GM03348 (cell line): ENCODE measurements at places on chromosomes 2 and 18.

DNA sequence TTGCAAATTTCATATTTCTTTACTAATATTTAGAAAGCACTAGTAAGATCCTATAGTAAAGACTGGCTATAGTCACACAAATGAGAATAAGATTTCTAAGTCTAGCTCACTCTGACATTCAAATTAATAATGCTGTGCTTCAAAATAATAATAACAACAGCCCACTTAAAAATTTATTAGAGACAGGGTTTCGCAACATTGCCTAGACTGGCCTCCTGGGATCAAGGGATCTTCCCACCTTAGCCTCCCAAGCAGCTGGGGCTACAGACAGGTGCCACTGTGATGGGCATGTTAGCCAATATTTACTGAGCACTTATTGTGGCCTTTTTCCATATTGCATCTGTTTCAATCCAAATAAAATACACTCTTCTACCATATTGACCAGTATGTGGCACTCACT, 96.1 kb downstream of the PIEZO2 start:
- no peak for DNase-seq

DNA sequence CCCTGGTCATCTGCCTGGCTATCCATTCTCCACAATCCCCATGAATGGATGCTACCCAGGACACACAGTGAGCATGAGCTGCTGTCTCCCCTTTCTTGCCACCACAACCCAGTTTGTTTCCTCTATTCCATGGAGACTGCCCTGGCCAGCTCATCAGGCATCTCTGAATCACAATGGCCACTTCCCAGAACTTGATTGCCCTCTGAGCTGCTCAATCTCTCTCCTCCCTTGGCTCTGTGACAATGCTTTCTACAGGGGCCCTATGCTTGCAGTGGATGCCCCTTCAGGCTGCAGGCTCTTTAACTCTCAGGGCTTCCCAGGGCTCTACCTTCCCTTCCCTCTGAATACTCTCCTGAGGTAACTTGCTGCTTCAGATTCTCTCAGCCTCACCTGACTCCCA, 14.4 kb upstream of the SLC4A5 start:
- no peak for DNase-seq

DNA sequence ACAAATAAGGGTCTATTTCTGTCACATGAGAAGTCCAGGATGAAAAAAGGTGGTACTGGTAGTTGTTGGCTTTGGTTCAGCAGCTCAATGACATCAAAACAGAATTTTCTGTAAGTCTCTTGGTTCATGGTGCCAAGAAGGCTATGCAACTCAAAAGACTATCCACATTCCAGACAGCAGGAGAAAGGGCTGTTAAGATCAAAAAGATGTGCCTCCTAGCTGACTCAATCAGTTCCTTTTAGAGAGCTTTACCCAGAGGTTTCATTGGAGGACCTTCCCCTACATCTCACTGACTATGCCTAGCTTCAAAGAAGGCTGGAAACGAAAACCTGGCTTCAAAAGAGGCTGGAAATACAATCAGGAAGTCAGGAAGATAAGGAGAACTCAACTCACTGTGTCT, 98.0 kb downstream of the DYM start:
- no peak for DNase-seq

- DNase-seq = no peak
Observed at GRCh38 chr2:141582213-141582612, 548.6 kb downstream of the LRP1B start.

DNA sequence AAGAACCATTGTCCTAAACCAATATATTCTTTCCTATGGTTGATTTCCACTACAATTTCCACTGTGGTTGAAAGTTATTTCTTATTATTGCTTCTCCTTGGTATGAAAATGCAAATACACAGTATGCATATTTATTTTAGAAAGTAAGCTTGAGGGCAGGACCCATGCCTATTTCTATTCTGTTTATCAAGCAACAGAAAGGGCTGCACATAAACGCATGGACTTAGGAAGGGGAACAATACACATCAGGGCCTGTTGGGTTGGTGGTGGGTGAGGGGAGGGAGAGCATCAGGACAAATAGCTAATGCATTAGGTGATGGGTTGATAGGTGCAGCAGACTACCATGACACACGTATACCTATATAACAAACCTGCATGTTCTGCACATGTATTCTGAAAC, 20.7 kb downstream of the SLC4A3 start:
- DNase-seq = no peak

GRCh38 chr2:178834086-178834485, 26.9 kb upstream of the TTN start:
- no peak for DNase-seq

- DNase-seq = peak; percentile 23
Observed at GRCh38 chr18:2223849-2224248, 347.5 kb downstream of the METTL4 start.

DNA sequence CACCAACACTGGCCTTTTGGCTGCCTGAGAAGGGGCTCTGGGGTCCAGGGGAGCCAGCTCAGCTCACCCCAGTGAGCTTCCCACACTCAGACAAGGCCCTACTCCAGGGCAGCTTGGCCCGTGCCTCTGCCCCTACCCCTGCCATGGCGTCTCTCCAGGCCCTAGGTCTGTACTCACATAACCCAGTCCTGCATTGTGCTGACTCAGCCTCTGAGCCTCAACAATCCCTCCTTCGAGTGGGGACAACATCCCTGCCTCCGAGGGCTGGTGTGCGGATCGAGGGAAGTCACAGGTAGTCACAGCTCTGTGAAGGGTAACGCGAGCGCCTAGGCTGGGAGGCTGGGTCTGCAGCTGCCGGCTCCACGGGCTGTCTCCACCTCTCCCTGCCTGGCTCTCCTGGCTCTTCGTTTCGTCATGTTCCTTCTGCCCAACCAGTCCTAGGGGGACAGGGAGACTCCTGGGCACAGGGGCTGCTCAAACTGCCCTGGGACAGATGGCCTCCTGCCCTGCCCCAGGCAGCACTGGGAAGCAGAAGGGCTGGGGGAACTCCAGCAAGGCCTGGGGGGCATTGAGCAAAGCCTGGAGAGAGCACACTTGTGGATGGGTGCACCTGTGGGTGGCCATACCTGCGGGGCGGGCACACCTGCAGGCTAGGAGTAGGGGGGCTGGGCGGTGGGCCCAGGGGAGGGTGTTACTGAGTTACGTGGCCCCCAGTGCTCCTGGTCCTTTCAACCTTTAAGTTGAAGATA, 74.6 kb downstream of the RRM2 start:
- no peak for DNase-seq

- no peak for DNase-seq
Observed at GRCh38 chr2:205273148-205273547, 409.2 kb upstream of the NRP2 start.

- DNase-seq = no peak
Observed at GRCh38 chr2:11288431-11288830, 56.0 kb downstream of the ROCK2 start.

- DNase-seq = no peak
Observed at GRCh38 chr2:124798551-124798950, 773.5 kb downstream of the CNTNAP5 start.

- DNase-seq = no peak
Observed at GRCh38 chr2:106961328-106961727, 75.4 kb upstream of the ST6GAL2 start.

- no peak for DNase-seq
Observed at GRCh38 chr18:77111449-77111848, 21.1 kb downstream of the MBP start.

GRCh38 chr2:201070948-201071478, 458 bp downstream of the HYCC2 start:
- DNase-seq = peak; percentile 30

DNA sequence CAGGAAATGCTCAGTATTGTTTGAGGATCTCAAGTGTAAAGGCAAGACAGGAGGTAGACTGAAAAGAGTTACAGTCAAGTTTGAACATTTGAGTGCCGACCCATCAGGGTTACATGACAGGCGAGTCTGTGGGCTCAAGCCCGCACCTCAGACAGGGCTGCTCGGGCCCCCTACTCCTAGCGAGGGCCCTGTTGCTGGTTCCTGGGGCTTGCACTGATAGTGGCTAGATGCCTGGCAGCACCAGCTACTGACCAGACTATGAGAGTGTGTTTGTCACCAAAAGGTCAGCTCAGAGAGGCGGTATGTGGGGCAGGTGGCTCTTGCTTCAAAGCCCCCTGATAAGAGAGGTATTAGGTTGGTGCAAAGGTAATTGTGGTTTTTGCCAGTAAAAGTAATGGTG, 35.6 kb upstream of the CYP27C1 start:
- DNase-seq = no peak

DNA sequence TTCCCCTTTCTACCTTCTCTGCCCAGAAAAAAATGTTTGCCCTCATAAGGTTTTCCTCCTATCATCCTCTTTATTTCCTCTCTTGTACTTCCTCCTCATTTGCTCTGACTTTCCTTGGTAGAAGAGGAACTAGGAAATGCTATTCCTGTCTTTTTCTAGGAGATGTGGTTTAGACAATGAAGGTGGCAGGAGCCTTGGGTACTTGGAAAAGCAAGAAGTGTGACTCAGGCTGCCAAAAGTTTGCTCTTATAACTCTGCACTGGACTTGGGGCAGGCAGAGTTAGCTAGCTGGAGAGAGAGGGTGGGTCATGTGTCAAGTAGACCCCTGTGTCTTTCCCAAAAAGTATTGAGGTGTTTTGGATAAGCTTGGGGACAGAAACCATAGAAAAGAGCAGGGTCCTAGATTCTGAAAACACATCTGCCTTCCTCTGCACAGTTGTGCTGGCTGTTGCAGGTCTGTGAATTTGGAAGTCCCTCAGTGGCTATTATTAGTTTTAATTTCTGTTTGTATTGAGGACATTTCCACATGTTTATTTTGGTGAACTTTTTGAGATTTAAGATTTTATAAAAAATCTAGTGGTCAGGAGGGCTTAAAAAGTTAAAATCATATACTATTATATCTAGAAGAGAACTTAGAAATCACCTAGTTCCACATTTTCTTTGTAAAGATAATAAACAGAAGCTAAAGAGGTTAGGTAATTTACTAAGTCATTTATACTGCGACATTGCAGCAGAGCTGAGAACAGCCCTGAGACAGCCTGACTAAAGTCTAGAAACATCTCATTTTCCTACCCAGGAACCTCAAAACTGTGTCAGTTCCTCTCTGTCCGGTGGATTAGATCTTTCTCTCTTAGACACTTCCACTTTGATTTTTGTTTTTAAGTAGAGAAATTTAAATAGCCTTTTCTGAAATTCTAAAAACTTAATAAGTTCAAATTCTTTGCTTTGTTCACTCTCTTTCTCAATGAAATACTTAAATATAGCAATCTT, 16.0 kb downstream of the INSIG2 start:
- DNase-seq = no peak

DNA sequence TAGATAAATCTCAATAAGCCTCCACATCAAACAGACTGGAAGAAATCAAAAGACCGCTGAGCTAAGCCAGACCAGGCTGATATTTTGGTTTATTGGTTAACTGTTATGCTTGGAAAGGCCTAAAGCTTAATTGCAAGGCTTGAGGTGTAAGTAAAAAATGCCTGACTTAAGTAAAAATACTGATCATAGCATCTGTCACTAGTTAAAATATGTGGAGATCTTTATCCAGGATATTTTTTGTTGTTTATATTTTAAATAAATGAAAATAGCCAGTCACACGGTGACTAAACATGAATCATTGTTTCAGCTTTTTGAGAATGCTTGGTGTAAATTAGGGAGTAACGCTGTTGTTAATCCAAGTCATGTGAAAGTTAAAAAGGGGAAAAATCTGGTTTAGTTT, 127.9 kb downstream of the THADA start:
- peak; percentile 48 for DNase-seq

GRCh38 chr2:233061591-233062450, 1.7 kb downstream of the INPP5D start:
- no peak for DNase-seq

DNA sequence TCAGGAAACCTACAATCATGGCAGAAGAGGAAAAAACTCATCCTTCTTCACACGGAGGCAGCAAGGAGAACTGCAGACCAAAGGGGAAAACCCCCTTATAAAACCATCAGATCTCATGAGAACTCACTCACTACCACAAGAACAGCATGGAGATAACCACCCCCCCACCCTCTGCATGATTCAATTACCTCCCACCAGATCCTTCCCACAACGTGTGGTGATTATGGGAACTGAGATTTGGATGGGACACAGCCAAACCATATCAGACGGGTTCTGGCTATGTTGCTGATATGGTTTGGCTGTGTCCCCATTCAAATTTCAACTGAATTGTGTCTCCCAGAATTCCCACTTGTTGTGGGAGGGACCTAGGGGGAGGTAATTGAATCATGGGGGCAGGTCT, 28.7 kb upstream of the CCDC150 start:
- DNase-seq = no peak

- no peak for DNase-seq
Observed at GRCh38 chr18:67766930-67767329, 250.4 kb upstream of the DSEL start.

DNA sequence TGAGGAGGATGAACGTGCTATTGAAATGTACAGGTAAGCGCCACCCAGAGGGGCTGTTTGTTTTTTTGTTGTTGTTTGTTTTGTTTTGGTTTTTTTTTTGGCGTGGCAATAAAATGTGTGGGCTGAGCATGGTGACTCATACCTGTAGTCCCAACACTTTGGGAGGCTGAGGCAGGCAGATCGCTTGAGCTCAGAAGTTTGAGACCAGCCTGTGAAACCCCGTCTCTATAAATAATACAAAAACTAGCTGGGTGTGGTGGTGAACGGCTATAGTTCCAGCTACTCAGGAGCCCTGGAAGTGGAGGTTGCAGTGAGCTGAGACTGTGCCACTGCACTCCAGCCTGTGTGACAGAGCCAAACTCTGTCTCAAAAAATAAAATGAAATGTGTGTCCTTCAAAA, 6.2 kb downstream of the PDCL3 start:
- DNase-seq = no peak

- DNase-seq = no peak
Observed at GRCh38 chr2:58350484-58350883, 109.4 kb upstream of the FANCL start.

DNA sequence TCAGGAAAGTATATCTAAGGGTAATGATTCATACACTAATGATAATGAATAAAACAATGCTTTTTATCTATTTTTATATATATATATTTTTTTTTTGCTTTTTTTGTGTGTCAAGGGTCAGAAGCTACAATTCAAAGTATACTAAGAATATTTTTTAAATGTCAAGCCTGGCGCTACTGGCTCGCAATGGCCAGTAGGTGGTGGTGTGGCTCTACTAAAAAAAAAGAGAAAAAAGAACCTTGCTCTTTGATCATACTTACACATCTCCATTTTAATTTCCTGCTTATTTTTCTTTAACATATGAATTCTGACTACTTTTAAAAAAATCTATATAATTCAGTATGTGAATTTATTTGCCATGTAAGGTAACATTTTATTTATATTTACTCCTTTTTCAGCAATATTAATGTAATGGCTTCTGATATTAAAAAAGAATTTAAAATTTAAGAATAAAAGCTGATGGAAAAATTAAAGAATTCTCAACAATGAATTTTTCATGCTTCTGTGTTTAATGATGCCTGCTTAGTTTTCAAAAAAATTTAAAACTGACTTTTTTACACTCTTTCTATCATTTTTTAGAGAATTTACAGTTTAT, 232.9 kb downstream of the GULP1 start:
- DNase-seq = peak; percentile 58

GRCh38 chr2:209526561-209526960, 102.7 kb downstream of the MAP2 start:
- DNase-seq = no peak

GRCh38 chr2:16407358-16407757, 258.3 kb downstream of the CYRIA start:
- no peak for DNase-seq
